ENCODE measurements at places on chromosomes 6 and 20.

GRCh38 chr6:122438975-122439374 is 32.6 kb downstream of the SERINC1 start:
- DNase-seq = no peak

- no peak for DNase-seq
Observed at GRCh38 chr6:71053475-71053874, 96.6 kb upstream of the B3GAT2 start.

- DNase-seq = no peak
Observed at GRCh38 chr6:315921-316752, 23.9 kb downstream of the DUSP22 start.

GRCh38 chr6:139877828-139878405 is 503.5 kb upstream of the CITED2 start:
- DNase-seq = no peak

DNA sequence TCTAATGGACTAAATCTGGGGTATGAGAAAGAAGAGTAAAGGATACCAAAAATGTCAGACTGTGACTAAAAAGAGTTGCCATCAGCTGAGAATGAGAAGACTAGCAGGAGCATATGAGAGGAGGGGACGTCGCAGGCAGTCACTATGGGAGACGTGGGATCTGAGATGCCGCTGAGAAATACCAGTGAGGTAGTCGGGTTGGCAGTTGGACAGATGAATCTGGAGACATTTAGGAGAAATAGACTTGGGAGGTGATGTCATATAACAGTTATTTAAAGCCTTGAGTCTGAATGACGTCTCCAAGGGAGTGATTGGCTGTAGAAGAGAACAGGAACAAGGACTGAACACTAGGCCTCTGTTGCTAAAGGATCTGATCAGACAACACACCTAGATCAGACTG is 51.5 kb upstream of the TRIM26 start:
- DNase-seq = no peak
